ENCODE measurements at places on chromosomes 4 and X. TPM values are rescaled to one million over a fixed set of nuclear protein-coding genes. Genes with fewer than 3 reads are reported as not detected.

UBE2K gene
- total RNA-seq, result 29.2 TPM

SUPT20HL1 gene
- total RNA-seq, result not detected

GABRA4 gene
- not detected for total RNA-seq

SLITRK4 gene
- total RNA-seq, result 0.40 TPM

CCNI gene
- 105 TPM for total RNA-seq

VSIG1 gene
- total RNA-seq, result not detected

SLC7A11 gene
- total RNA-seq, result 53.5 TPM

CENPI gene
- total RNA-seq, result 20.8 TPM

GPRASP1 gene
- total RNA-seq, result 0.48 TPM

C1QTNF7 gene
- not detected for total RNA-seq

STPG2 gene
- total RNA-seq, result 0.13 TPM

L1CAM gene
- 78.9 TPM for total RNA-seq

SRPX2 gene
- 1.6 TPM for total RNA-seq

PALLD gene
- 20.9 TPM for total RNA-seq

ZNF157 gene
- total RNA-seq, result not detected

MAPK10 gene
- 0.83 TPM for total RNA-seq

PRDM8 gene
- total RNA-seq, result 0.05 TPM

GYPA gene
- not detected for total RNA-seq

HSPA4L gene
- 5.5 TPM for total RNA-seq

MAGEH1 gene
- 25.2 TPM for total RNA-seq

LDOC1 gene
- 5.6 TPM for total RNA-seq

TRPC3 gene
- not detected for total RNA-seq

GLRA3 gene
- total RNA-seq, result not detected

JADE3 gene
- 9.0 TPM for total RNA-seq

VCX gene
- 0.85 TPM for total RNA-seq

TLR10 gene
- 0.08 TPM for total RNA-seq

TLR2 gene
- total RNA-seq, result not detected

CABS1 gene
- not detected for total RNA-seq

NPY1R gene
- not detected for total RNA-seq

SASH3 gene
- total RNA-seq, result not detected

IL2 gene
- not detected for total RNA-seq

PGAM4 gene
- not detected for total RNA-seq

MAGEA9B gene
- total RNA-seq, result not detected

Data from SK-MEL-5 (cell line).